ENCODE measurements at places on chromosomes 4 and X. TPM values are rescaled to one million over a fixed set of nuclear protein-coding genes. Genes with fewer than 3 reads are reported as not detected.

Gene CSAG1
- polyA plus RNA-seq, result not detected

Gene CLDN34
- not detected for polyA plus RNA-seq

Gene PNCK
- polyA plus RNA-seq, result 4.6 TPM

Gene LRCH2
- polyA plus RNA-seq, result 0.23 TPM

Gene SH2D1A
- 1.2 TPM for polyA plus RNA-seq
